ENCODE measurements at places on chromosomes 3 and 15.

DNA sequence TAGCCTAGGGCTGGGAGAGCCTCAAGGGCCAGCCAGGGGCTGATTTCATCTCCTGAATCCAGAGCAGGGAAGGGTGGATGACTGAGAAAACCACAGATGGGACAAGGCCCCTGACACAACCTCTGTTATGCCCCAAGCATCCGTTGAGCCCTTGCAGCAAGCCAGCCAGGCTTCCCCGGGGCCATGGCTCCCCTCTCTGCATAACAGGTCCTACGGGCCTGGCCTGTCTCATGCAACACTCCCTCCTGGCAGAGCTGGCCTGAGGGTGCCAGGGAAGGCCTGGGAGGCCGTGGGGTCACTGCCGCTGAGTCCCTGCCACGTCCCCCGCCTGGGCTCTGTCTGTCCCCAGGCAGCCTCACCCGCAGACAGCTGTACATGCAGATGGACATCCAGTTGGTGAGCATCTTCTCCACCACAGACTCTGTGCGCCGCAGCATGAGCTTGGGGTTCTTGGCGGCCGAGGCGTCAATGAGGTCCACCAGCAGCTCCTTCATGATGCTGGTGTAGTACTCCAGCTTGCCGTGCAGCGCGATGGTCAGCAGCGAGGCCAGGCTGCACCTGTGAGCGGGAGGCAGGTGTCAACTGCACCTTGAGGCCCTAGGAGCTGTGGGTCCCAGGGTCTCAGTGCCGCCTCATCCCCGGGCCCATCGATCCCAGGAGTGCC is 22.1 kb downstream of the H1-8 start:
- DNase-seq = no peak

GRCh38 chr3:197010556-197011351 is 18.9 kb downstream of the MELTF start:
- DNase-seq = no peak

- DNase-seq = no peak
Measured at GRCh38 chr3:72651498-72651897, 196.7 kb downstream of the SHQ1 start.

GRCh38 chr3:195170496-195170895 is 100.5 kb downstream of the XXYLT1 start:
- no peak for DNase-seq

DNA sequence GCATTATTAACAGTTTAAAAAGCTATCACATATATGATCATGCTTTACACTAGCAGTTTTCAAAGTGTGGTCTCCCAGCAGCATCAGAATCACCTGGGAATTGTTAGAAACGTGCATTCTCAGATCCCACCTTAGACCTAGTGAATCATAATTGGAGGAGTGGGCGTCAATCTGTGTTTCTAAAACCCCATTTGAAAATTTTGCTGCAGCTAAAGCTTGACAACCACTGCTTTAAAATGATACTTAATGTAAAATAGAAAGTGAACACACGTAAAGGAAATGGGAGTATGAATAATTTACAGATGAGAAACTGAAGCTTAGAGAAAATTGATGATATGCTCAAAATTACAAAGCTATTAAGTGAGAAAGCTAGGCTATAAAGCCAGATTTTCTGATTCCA is 62.3 kb downstream of the SLC9C1 start:
- no peak for DNase-seq

DNA sequence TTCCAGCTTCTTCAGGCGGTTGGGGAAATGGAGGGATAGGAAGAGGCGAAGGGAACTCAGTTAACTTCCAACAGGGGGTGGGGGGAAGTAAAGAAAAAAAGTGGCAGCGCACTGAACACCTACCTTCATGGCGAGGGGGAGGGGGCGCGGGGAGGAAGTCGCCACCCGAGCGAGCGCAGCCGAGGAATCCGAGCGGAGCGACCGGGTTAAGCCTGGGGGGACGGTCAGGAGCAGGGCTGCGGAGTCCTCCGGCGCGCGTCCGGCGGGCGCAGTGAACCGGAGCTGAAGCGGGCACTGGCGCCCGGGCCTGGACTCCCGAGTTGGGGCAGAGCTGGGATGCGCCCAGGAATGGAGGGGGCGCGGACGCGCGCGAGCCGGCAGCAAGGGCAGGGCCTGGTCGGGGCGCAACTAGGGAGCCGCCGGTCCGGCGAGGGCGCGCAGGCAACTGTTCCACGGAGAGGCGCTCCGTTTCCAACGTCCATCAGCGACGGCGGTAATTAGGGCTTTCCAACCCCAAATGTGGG is at the start of gene WNT5A:
Gene WNT5A (minus strand): TSS at position 450 of the 524 bp plus-strand sequence. CDS start 321 bp downstream, at position 129.
- DNase-seq = no peak

DNA sequence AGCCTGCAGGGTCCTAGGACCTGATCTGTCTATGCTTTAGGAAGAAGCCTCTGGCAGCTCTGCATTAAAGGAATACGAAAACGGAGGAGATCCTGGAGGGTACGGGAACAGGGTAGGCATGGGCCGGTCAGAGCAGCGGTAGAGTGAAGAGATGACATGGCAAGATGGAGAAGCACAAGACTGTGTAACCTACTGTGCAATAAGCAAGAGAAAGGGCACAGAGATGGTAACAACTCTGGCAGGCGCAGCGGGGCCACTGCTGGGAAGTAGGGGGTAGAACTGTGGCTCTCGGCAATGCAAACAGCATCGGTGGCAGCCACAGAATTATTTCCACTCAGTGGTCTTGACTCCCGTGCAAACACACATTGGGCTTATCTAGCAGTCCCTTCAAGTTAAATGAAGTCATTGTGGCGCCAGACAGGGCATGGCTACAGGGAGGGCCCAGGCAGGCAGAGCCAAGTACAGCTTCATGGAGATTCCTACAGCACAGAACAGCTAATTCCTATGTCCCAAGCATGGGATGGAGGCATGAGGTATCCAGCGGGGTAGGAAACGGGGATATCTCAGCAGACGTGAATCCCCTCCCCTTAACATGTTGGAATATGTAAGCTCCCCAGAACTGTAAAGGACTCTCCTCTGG is 28.8 kb downstream of the WHAMM start:
- DNase-seq = no peak

- DNase-seq = no peak
Measured at GRCh38 chr15:98164571-98164970, 204.1 kb downstream of the ARRDC4 start.

- no peak for DNase-seq
Measured at GRCh38 chr3:122498152-122498551, 16.6 kb downstream of the KPNA1 start.

DNA sequence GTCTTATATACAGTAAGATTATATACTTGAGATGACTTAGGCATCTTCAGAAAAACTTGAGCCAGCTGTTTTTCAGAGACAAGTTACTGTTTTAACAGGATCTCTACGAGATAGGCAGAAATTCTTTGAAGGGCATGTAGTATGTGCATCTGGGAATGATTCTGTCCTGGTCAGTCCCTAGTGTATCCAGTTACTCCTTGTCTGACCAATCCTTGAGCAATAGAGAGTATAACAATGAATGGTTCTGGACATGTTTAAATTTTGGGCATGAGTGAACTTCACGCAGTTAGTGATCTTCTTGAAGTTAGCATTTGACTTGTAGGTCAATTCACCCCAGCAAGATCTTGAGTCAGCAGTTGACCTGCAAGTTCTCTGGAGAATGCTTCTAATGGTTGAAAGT is 24.7 kb upstream of the HHLA2 start:
- no peak for DNase-seq

DNA sequence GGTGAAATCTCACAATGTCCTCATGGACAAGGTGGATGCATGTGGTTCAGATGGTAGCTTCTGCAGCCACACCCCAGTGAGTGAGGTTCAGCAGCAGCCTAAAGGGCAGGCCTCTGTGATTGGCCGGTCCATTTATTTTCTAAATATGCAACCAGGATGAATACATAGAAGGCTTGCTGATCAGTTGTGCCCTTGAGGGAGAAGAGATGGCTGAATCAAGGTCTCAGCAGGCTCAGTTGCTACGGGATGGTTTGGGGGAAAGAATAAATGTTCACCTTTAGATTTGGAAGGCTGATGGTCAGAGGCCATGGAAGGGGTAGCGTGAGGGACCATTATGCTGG is 53.7 kb upstream of the FGD5 start:
- DNase-seq = no peak

DNA sequence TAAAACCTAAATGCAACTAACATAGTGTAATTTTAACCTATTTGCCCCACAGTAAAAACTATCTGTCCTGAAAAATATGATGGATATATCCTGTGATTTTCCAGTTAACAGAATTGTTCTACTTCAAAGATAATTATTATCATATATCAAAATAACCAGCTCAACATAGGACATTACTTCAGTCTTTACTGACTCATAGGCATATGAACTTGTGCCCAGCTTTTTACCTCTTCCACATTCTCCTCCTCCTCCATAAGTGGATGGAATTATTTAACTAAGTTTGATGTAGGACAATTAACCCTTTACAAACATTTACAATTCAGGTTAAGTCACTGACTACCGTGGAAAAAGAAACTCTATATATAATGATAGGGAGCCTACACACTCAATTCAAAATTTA is 22.9 kb upstream of the USF3 start:
- no peak for DNase-seq

GRCh38 chr15:57237301-57237642 is 139.0 kb upstream of the CGNL1 start:
- no peak for DNase-seq

DNA sequence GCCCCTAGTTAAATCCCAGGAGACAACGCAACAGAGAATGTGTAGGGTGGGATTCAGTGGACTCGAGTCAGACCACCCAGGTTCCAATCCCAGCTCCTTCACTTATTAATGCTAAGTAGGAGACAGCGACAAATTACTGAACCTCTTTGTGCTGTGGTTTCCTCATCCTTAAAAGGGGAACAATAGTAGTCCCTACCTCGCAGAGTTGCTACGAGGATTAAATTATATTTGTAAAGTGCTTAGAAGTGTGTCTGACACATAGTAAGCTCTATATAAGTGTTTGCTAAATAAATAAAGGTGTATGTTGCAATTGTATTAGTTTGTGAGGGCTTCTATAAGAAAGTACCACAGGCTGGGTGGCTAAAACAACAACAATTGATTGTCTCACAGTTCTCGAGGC is 58.0 kb upstream of the PPARG start:
- DNase-seq = no peak

GRCh38 chr3:114223143-114223542 is 14.2 kb downstream of the ZNF80 start:
- DNase-seq = peak; percentile 38

GRCh38 chr3:51354731-51355615 is 30.1 kb upstream of the MANF start:
- DNase-seq = no peak

DNA sequence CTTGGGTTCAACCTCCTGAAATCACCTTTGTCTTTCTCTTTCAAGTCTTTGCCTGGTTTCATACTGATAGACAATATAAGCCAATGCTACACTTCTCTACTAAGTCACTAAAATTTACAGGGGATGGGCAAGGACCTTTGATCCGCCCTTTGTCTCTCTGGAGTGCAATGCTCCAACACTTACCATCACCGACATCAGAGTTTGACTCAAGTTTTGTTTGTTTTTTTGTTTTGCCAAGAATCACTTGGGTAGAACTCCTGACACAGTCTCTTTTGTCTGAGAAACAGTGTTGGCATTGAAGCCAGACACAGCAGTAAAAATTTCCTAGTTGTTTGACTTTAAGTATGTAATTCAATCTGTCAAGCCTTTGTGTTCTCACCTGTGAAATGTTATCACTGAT is 29.3 kb downstream of the NFKBIZ start:
- DNase-seq = no peak

GRCh38 chr3:138781012-138781470 is 53.7 kb downstream of the PIK3CB start:
- peak; percentile 35 for DNase-seq

DNA sequence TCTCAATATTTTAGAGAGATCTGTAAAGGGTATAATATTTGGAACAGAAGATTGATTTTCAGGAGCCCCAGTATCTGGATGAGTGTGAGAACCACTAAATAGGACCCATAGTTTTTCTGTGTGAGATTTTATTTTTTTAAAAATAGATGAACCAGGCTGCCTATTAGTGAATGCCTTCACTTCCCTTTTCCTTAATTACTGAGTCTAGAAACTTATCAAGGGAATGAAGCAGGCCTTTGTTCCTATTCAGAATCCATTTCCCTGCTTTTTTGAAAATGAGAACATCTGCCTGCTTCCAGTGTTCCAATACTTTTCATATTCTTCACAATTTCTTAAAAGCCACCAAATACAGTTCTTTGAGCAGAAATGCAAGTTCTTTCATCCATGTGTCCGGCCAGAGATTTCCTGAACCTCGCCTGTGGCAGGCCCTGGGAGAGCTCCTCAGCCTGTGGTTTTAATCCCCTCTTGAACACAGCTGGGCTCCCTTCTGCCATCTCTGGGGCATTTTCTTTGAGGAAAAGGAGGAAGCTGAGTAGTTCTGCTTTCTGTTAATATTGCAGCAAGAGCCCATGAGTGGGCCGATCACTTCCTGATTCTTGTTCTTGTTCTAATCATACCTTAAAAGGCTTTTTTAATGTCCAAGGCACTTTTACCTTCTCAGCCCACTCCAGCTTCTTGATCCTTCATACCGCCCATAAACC is 4.7 kb downstream of the EHD4 start:
- no peak for DNase-seq

- DNase-seq = no peak
Measured at GRCh38 chr3:188397766-188398705, 244.1 kb downstream of the LPP start.

DNA sequence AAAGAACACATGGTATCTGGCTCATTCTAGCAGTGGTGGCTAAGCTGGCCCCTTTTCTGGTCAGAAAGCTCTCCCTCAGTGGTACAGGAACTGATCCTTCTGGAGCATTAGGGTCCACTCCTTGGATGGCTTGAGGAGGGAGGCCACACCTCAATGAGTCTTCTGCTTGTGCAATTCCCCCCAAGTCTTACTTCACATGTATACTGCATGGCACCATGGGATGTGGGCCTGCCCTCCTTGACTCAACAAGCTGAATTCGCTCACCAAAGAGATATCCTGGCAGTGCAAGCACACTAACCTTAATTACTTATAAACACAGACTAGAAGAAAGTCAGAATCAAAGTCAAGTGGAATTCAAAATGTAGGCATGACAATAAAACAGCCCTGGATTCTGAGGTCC is 133.8 kb upstream of the SLC2A2 start:
- DNase-seq = no peak

- DNase-seq = no peak
Measured at GRCh38 chr3:129252748-129253147, 3.3 kb downstream of the COPG1 start.

All from activated naive CD4-positive, alpha-beta T cell treated with anti-CD3 and anti-CD28 coated beads for 36 hours (primary cell).